Heart right ventricle (tissue), 16 donors: ENCODE measurements at places on chromosomes 5 and 9. TPM values are rescaled to one million over a fixed set of nuclear protein-coding genes. Genes with fewer than 3 reads are reported as not detected.
A peak's percentile ranks its signal among the peaks of the same experiment; 100 is the strongest.

PDGFRB gene
- polyA plus RNA-seq, result 54.3 TPM

SOHLH1 gene
- polyA plus RNA-seq, result not detected

ACOT12 gene
- polyA plus RNA-seq, result not detected

ZNF484 gene
- 0.71 TPM for polyA plus RNA-seq

- no peak overlapping the region for H3K4me3 ChIP-seq
- no peak overlapping the region for H3K27ac ChIP-seq
- DNase-seq, result no peak
- no peaks in the 10 kb centered on the region for H3K27me3 ChIP-seq
These were observed 17.9 kb upstream of the LHX6 start for GRCh38 chr9:122246666-122247065.

- H3K4me3 ChIP-seq, result no peak overlapping the region
- no peaks in the 10 kb centered on the region for H3K4me1 ChIP-seq
- no peak for DNase-seq
- no peak overlapping the region for H3K27ac ChIP-seq
- H3K36me3 ChIP-seq, result no peaks in the 10 kb centered on the region
- peaks cover 6% of the 10 kb centered on the region for H3K27me3 ChIP-seq
These were observed 15.7 kb upstream of the TNC start for GRCh38 chr9:115133649-115134048.

- H3K27ac ChIP-seq, result no peak overlapping the region
- no peaks in the 10 kb centered on the region for H3K36me3 ChIP-seq
- H3K4me3 ChIP-seq, result no peak overlapping the region
- peaks cover 50% of the 10 kb centered on the region for H3K27me3 ChIP-seq
- H3K4me1 ChIP-seq, result no peaks in the 10 kb centered on the region
These were observed 7.6 kb downstream of the BASP1 start for GRCh38 chr5:17224858-17225511.

- H3K36me3 ChIP-seq, result no peaks in the 10 kb centered on the region
- DNase-seq, result no peak
- H3K4me1 ChIP-seq, result no peaks in the 10 kb centered on the region
These were observed 165.8 kb upstream of the NR3C1 start for GRCh38 chr5:143569213-143569701.

DNA sequence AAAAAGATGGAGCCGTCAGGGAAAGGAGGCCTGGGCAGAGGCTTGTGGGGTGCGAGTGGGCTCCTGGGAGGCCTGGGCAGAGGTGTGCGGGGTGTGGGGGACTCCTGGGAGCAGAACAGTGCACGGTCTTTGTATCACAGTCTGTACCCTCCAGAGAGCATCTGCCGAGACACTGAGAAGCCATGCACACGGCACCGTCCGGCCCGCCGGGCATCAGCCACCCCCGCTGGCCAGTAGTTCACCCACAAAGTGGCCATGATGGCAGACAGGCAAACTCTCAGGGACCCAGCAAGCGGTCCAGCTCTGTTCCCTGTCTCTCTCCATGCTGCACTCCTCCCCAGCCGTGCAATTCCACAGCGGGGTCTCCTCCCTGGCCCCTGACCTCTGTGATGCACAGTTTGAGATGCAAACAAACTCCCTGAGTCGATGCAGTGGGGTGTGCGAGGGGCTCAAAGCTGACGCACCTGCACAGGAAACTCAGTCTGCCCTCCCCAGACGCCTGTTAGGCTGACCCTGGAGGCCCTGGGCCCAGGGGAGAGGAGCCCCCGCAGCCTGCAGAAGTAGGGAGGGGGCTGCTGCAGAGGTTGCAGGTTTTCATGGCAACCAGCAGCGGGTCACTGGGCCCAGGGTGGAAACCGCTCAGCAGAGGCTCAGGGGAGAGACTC is 9.1 kb upstream of the GPSM1 start:
- H3K4me1 ChIP-seq, result no peaks in the 10 kb centered on the region
- no peaks in the 10 kb centered on the region for H3K27me3 ChIP-seq
- H3K4me3 ChIP-seq, result no peak overlapping the region
- DNase-seq, result no peak

GRCh38 chr9:69468380-69468779 is 143.4 kb downstream of the ENTREP1 start:
- H3K4me3 ChIP-seq, result no peak overlapping the region
- DNase-seq, result no peak
- H3K27me3 ChIP-seq, result no peaks in the 10 kb centered on the region
- H3K4me1 ChIP-seq, result no peaks in the 10 kb centered on the region

- H3K4me3 ChIP-seq, result no peak overlapping the region
- no peak for DNase-seq
- no peak overlapping the region for H3K27ac ChIP-seq
- H3K4me1 ChIP-seq, result no peaks in the 10 kb centered on the region
- H3K36me3 ChIP-seq, result no peaks in the 10 kb centered on the region
These were observed 113.6 kb upstream of the FER start for GRCh38 chr5:108634010-108634616.

GRCh38 chr5:145936401-145937131 is at the start of gene SH3RF2:
Gene SH3RF2, plus strand, starts transcription at chr5:145936578. Its CDS starts 1,351 bp downstream, at chr5:145937929.
- no peaks in the 10 kb centered on the region for H3K4me1 ChIP-seq
- DNase-seq, result peak; percentile 24
- H3K4me3 ChIP-seq, result peak within 1 kb of the TSS; percentile 38
- H3K36me3 ChIP-seq, result no peaks in the 10 kb centered on the region
- H3K27ac ChIP-seq, result no peak within 1 kb of the TSS
- peaks cover 11% of the 10 kb centered on the region for H3K27me3 ChIP-seq

GRCh38 chr5:57611177-57611576 is 128.6 kb upstream of the ACTBL2 start:
- no peak overlapping the region for H3K4me3 ChIP-seq
- H3K27ac ChIP-seq, result no peak overlapping the region
- no peaks in the 10 kb centered on the region for H3K27me3 ChIP-seq
- no peaks in the 10 kb centered on the region for H3K4me1 ChIP-seq
- DNase-seq, result no peak

DNA sequence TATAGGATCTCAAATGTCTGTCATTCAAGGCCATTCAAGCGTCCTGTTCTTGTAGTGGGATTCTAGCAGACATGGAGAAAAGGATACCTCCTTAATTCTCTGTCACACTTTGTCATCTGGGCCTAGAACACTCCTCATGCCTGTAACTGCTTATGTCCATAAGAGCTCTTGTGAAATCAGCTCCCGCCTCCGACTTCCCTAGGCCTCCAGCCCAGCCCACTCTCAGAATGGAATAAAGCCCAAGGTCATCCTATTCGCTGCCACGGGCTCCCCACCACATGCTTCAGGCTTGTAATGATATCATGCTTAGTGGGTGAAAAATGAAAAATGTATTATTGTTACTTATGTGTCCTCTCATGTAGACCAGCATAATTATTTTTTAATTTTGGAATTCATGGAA is 632.5 kb downstream of the ISL1 start:
- DNase-seq, result no peak
- H3K4me3 ChIP-seq, result no peak overlapping the region
- no peaks in the 10 kb centered on the region for H3K27me3 ChIP-seq
- no peak overlapping the region for H3K27ac ChIP-seq
- no peaks in the 10 kb centered on the region for H3K36me3 ChIP-seq

- H3K4me3 ChIP-seq, result no peak overlapping the region
- no peak for DNase-seq
- H3K36me3 ChIP-seq, result no peaks in the 10 kb centered on the region
- no peak overlapping the region for H3K27ac ChIP-seq
These were observed 103.1 kb upstream of the TSLP start for GRCh38 chr5:110968246-110969005.
